Pancreas (tissue), 10 donors: ENCODE measurements at places on chromosomes 1 and 21. TPM values are rescaled to one million over a fixed set of nuclear protein-coding genes. Genes with fewer than 3 reads are reported as not detected.

Gene ITPKB
- 3.8 TPM for polyA plus RNA-seq

- DNase-seq = no peak
Measured at GRCh38 chr1:30126848-30127247, 596.5 kb downstream of the MATN1 start.

- DNase-seq = no peak
Measured at GRCh38 chr1:200306944-200307754, 102.7 kb downstream of the ZNF281 start.

- DNase-seq = no peak
Measured at GRCh38 chr1:216923601-216924000, 200.4 kb upstream of the ESRRG start.

Gene SYCP1
- polyA plus RNA-seq = not detected
